ENCODE measurements at places on chromosomes 1 and 21. TPM values are rescaled to one million over a fixed set of nuclear protein-coding genes. Genes with fewer than 3 reads are reported as not detected.

Gene TFF3
- not detected for total RNA-seq

Gene HECTD3
- 17.7 TPM for total RNA-seq

Gene RGS8
- not detected for total RNA-seq

Gene MPZ
- total RNA-seq = 0.30 TPM

Gene C1orf94
- total RNA-seq = not detected

Gene GUCA2A
- total RNA-seq = not detected

Gene TNFSF18
- not detected for total RNA-seq

Gene CCDC190
- not detected for total RNA-seq

Gene VWA5B1
- total RNA-seq = not detected

Gene PLPPR4
- not detected for total RNA-seq

Gene SPATA45
- not detected for total RNA-seq

Gene CCDC27
- total RNA-seq = not detected

Gene MYOG
- not detected for total RNA-seq

Gene CD2
- not detected for total RNA-seq

Gene KRTAP19-5
- total RNA-seq = not detected

Gene KCNQ4
- 0.43 TPM for total RNA-seq

Gene CLEC20A
- total RNA-seq = not detected

Gene C4BPA
- 0.52 TPM for total RNA-seq

Gene CA6
- total RNA-seq = not detected

Gene LRRC38
- not detected for total RNA-seq

Gene PLEKHN1
- total RNA-seq = 5.8 TPM

Gene SPATA1
- total RNA-seq = 1.3 TPM

Gene LCE1E
- not detected for total RNA-seq

Gene EPHA8
- 0.09 TPM for total RNA-seq

Gene EPHA10
- 0.96 TPM for total RNA-seq

Gene TGFBR3
- 4.8 TPM for total RNA-seq

Gene OR2L13
- total RNA-seq = not detected

Gene LCE1C
- total RNA-seq = not detected

Gene KCND3
- total RNA-seq = not detected

Gene PCP4
- not detected for total RNA-seq
